ENCODE measurements at places on chromosomes 13 and 19. TPM values are rescaled to one million over a fixed set of nuclear protein-coding genes. Genes with fewer than 3 reads are reported as not detected.

SLC7A9 gene
- total RNA-seq = not detected

COX7A1 gene
- 6.1 TPM for total RNA-seq

RFPL4A gene
- total RNA-seq = not detected

HIF3A gene
- not detected for total RNA-seq

ADGRE1 gene
- total RNA-seq = 7.2 TPM

UBAC2 gene
- total RNA-seq = 34.6 TPM

DNA sequence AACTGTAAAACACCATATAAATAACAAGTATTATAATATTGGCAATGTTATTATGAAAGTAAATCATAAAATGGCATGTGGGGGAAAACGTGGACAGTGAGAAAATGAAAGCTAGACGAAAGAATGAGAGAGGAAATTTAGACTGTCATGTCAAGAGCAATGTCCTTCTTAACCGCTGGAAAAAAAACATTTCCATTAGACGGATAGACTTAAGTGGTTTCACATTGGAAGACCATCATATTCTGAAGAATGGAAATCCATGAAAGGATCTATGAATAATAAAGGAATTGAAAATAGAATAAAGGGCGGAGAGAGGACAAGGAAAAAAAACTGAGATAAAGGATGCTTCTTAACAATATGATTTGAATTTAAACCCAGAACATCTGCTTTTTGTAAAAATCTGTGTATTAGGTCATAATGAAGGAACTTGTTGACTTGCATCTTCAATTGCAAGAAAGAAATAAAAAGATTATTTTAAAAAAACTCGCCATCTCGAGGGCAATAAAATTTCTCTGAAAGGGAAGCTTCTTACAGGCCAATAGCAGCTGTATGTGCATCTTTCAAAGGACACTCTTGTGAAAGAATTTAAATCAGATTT is 90.6 kb downstream of the SPRY2 start:
- DNase-seq = peak; percentile 39

DNA sequence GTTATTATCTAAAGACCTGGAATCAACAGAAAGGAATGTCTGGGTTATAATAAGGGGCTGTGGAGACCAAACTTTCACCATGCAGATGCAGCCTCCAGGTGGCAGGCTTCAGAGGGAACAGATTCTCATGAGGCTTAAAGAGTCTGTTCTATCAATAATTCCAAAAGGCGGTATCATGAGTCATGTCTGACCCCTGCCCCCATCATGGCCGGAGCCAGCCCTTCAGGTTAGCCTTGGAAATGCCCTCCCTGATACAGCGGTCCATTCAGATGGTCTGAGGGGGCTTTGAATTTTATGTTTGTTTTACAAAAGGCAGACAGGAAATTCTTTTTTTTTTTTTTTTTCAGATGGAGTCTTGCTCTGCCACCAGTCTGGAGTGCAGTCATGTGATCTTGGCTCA is 21.7 kb upstream of the LAMP1 start:
- DNase-seq = peak; percentile 49

DNA sequence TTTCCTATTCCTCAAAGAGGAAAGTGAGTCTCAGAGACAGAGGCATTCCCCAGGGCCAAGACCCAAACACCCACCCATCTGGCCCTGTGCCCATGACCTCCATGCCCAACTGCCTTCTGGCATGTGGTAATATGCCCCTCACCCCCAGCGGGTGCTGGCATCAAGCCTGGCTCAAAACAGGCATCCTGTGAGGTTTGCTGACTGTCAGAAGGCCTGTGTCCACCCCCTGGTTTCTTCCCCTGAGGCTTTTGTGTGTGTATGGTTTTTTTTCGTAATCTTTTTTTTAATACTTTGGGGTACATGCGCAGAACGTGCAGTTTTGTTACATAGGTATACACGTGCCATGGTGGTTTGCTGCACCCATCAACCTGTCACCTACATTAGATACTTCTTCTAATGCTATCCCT is 7.6 kb upstream of the KANK2 start:
- peak; percentile 73 for DNase-seq

DNA sequence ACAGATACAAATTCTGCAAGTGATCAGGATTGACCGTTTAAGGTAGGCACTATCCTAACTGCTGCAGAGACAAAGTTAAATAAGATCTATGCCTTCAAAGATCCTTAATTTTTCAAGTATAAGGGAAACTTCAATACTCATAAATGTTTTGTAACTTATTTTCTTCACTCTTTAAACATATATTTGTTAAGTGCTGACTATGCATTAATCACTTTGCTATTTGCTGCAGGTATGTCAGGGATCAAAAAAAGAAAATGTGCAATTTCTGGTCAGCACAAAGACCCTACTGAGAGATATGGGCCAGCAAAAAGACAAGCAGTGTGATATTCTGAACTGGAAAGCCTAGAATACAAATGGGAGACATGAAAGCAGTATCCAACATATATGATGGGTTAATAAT is 756.1 kb upstream of the PCDH9 start:
- no peak for DNase-seq

DNA sequence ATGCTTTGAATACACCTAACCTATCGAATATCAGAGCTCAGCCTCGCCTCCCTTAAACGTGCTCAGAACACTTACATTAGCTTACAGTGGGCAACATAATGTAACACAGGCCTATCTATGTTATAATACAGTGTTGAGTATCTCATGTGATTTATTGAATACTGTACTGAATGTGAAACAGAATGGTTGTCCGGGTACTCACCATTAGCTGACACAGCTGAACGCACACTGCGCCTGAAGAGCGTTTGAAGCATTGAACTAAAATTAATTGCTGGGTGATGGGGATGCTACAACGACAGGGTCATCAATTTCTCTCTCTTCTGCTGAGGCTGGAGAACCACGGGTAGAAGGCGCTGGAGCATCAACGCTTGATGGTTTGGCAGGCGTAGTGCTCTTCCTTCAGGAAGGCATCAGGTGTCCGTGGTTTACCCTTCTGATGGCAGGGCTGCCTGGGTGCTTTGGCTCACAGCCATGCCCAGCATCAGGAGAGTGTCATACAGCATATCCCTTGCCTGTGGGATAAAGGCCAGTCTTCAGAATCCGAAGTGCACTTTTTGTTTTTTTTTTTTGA is 46.9 kb upstream of the UBE2L5 start:
- DNase-seq = no peak

DNA sequence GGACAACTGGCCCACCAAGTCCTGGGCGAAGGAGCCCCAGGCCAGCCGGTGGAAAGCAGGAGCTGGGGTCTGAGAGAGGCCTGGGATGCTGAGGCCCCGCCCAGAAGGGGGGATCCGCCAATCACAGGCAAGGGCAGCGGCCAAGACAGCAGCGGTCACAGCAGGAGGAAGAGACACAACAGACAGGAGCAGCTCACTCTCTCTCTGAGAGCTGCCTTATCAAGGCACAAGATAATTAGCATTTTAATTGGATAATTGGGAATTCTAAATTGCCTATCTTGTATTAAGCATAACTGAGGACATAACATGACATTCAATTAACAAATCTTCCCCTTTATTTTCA is 46.2 kb downstream of the CEBPG start:
- no peak for DNase-seq

DNA sequence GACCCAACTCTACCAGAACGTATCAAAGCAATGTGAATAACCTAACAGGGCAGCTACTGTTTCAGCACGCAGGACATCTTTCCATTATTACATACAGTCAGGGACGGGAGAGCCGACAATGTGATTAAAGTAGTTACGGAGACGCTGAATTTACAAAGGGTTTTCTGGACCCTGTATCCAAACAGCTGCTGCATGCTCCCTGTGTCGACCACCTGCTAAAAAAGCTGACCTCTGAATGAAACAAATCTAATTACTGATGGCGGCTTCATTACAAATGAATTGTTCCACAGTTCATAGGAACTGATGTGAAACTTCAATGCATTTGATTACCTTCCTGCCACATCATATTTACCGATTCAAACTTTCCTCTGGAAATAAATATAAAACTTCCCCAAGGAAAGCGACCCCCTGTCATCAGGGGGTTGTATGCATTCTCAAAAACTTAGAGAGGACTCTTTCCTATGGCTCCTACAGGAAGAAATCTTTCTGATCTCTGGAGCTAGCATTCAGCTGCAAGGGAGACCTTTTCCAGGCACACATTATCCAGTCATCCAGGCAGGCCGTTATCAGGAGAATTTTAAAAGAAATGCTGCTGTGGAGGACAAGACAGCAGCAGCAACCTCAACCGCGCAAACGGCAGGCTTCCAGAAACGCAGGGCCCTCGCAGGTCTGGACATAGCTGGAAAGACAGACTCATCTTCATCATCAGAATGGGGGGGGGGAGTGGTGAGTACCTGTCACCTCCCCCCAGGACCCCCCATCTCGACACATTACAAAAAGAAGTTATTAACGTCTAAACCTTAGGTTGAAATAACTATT is 3.1 kb downstream of the EFNB2 start:
- DNase-seq = no peak

GRCh38 chr13:34223984-34224383 is 406.0 kb downstream of the RFC3 start:
- peak; percentile 31 for DNase-seq

DNA sequence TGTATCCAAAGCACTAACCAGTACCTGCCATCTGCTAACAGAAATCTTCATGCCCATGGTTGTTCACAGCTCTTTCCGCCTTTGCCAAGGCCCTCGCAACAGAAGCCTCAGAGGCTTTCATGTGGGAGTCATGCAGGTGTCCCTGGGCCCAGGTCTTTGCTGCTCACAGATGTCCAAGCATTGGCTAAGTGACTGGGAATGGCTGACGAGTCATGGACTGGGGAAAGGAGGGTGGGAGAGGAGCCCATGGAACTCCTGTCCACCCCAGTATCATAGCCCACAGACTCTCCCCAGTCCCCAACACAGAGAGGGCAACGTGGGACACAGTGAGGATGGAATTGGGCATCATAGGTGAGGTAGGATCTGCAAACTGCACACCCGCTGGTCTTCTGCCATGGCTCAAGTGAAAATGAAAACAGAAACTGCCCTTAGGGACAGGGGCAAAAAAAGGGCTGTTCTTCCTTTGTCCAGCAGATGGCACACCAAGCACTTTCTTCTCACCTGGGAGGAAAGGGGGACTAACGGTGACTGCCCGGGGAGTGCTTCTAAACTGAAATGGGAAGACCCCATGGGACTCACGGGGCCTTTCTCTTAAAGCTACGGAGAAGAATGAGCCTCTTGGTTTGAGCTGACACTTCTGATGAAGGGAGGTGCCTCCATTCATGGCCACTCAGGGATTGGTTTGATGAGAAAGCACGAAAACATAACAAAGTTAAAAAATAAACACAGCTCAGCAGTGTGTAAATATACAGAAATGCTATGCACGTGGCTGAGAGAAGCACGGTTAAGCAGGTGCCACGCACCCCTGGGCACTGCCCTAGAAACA is 11.1 kb upstream of the DHRS12 start:
- peak; percentile 56 for DNase-seq

GRCh38 chr19:41595890-41596280 is 19.9 kb downstream of the CEACAM21 start:
- DNase-seq = no peak

- DNase-seq = peak; percentile 78
Measured at GRCh38 chr19:55460670-55461258, 678 bp downstream of the ISOC2 start.

DNA sequence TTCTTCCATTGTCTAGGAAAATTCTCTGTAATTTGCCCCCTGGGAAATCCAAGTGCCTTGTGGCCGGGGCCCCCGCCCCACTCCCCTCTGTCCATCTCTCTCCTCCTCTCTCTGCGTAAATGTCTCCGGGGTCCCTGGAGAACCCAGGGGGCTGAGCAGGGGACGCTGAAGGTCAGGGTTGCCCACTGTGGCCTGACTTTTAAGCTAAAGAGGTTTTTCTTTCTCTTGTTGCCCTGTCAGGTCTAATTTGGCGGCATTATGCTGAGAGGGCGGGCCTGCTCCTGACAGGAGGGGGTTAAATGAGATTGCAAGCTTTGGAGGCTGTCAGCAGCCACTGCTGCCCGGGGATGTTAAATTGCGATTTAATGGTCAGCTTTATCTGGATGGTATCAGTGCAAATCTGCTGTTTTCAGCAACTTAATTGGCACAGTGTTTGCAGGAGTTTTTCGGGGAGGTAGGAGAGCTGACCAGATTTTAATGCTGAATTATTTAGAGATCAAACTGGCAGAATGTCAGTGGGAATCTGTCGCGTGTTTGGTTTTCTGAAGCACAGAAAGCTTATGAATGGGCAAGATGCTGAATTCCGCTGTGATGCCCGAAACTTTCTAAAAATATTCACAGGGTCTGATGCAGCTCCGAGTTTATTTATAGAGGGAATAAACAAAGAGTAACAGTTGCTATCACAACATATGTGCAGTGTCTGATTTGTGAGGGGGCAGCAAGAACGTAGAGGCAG is 93.2 kb upstream of the SOX1 start:
- no peak for DNase-seq

GRCh38 chr13:30697177-30697953 is 38.0 kb upstream of the ALOX5AP start:
- no peak for DNase-seq

DNA sequence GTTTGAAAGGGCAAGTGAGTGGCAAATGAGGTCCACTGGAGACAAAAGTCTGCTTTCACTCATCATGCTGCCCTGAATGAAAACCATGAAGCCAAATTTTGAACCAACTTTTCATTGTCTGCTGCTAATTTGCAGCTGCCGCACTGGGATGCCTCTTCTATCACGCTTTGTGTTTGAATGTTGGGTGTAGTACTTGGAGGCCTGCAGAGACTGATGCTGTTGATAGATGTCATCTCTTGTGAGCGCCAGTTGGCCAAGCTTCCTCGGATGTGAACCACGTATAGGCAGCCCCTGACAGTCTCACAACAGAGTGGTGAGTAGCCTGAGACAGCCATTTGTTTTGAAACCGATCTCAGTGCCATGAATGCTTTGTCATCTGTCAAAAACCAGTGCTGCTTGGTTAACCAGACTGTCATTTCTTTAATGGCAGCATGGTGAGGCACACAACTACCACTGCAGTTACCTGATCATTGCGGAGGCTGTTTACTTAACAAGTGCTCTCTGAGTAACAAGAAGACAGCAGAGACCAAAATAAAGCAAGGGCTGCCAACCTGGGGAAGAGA is 31.2 kb upstream of the SLC10A2 start:
- no peak for DNase-seq

DNA sequence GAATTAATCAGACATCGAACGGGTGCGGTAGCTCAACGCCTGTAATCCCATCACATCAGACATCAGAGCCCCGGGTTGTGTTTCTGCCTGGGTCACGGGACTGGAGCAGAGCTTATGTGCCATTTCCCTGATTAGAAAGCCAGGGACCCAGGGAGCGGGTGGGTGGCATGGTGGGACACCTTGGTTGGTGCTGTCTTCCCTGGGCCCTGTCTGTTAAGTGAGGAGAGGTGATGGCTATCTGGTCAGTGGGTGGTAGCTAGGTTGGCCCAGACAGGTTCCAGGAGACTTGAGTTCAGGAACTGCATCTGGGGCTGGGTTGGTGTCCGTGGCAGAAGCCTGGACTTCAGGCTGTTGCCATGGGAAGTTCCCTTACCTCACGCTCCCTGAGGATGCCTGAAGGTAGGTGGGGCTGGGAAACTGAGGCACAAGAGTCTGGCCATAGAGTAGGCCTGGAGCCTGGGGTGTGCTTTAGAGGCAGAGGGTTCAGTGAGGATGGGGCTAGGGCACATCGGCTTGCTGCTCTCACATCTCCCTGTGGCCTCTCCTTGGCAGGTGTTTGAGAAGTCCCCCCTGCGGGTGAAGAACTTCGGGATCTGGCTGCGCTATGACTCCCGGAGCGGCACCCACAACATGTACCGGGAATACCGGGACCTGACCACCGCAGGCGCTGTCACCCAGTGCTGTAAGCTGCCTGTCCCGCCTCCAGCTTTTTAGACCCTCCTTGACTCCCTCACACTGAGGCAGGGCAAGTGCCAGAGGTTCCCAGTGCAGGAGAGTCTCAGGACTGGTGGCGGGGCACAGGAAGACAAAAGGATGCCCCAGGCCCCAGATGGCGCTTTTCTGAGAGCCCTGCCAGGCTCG is 2.1 kb downstream of the RPL18A start:
- no peak for DNase-seq

- DNase-seq = no peak
Measured at GRCh38 chr19:7895565-7895964, 7.3 kb downstream of the LRRC8E start.

Measured in RPMI7951 (cell line).